ENCODE measurements at places on chromosomes 2 and 18. TPM values are rescaled to one million over a fixed set of nuclear protein-coding genes. Genes with fewer than 3 reads are reported as not detected.
A peak's percentile ranks its signal among the peaks of the same experiment; 100 is the strongest.

DNA sequence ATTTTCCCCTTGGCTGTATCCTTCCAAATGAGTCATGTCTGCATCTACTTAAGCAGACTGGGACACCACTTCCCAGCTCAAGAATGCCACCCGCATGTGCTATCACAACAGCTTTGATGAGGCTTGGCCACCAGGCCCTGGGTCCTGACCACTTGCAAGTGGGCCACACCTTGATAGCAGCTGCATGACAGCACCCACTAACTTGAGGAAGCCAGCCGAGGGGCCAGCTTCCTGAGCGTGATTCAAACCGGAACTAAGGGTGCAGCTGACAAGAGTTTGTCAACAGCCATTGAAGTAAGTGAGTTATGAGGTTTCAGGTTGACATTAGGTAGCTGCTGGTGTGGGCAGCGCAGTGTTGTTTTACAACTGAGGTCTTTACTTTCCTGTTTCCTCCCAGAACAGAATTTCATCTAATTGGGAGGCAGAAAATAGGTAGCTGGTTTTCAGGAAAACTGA, 54.4 kb downstream of the EPHA4 start:
- no peak for DNase-seq

GRCh38 chr18:6711467-6711866, 18.0 kb upstream of the ARHGAP28 start:
- DNase-seq = no peak

GRCh38 chr18:44543387-44543786, 137.3 kb upstream of the SETBP1 start:
- DNase-seq = no peak

DNA sequence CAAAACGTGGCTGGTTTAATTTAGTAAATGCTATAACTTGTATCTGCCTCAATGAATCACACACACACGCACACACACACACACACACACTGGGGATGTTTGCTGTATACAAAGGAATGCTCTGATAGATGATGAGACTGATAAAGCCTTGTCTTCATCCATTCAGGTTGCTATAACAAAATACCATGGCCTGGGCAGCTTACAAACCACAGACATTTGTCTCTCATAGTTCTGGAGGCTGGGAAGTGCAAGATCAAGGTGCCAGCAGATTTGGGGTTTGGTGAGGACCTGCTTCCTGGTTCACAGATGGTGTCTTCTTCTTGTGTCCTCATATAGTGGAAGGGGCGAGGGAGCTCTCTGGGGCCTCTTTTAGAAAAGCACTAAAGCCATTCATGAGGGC, 149.5 kb upstream of the HDAC4 start:
- DNase-seq = peak; percentile 14

GRCh38 chr18:23693846-23694245, 4.6 kb downstream of the LAMA3 start:
- DNase-seq = no peak

The IL18RAP gene
- polyA plus RNA-seq = not detected

The SOX11 gene
- 1.7 TPM for polyA plus RNA-seq
